Suppressor macrophage (primary cell): ENCODE measurements at places on chromosomes 5 and 9.

DNA sequence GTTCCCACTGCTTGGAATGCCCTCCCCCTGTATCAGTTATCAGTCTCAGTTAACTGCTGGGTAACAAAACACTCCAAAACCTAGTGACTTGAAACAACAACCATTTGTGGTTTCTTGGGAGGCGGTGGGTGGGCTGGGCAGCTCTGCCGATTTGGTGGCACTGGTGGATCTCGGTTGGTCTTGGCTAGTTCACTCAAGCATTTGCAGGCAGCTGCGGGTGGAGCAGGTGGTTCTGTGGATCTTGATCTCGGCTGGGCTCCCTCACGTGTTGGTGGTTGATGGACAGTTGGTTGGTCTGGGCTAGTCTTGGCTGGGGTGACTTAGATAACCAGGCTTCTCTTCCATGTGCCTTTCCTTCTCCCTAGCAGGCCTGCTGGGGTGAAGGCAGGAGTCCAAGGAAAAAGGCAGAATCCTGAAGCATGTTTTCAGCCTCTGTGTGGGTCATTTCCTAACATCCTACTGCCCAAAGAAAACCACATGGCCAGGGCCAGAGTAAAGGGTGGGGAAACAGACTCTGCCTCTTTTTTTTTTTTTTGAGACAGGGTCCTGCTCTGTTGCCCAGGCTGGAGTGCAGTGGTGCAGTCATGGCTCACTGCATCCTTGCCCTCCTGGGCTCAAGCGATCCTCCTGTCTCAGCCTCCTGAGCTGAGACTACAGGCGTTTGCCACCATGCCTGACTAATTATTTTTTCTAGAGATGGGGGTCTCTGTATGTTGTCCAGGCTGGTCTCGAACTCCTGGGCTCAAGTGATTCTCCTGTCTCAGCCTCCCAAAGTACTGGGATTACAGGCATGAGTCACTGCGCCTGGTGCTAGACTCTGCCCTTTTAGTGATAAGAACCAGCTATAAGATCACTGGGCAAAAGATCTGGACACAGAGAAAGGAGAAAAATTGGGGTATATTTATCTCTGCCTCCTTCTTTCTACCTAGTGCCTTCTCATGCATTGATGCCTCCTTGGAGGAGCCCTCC is 183.7 kb downstream of the RGS3 start:
- no peak for DNase-seq

DNA sequence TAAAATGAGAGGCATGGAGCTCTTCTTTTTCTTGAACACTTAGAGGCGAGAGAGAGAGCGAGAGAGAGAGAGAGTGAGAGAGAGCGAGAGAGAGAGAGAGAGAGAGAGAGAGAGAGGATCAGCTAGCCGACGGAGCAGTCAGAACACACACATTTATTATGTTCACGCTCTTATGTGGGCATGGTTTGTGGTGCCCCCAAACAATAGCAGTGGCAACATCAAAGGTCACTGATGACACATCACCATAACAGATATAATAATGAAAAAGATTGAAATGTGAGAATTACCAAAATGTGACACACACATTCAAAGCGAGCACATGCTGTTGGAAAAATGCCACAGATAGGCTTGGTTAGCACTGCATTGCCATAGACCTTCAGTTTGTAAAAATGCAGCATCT is 116.1 kb downstream of the KDM4C start:
- no peak for DNase-seq

- DNase-seq: peak; percentile 51
These were observed 13.1 kb downstream of the HRH2 start for GRCh38 chr5:175671013-175671412.

- DNase-seq: no peak
These were observed 86.6 kb downstream of the ZNF608 start for GRCh38 chr5:124659798-124660197.

DNA sequence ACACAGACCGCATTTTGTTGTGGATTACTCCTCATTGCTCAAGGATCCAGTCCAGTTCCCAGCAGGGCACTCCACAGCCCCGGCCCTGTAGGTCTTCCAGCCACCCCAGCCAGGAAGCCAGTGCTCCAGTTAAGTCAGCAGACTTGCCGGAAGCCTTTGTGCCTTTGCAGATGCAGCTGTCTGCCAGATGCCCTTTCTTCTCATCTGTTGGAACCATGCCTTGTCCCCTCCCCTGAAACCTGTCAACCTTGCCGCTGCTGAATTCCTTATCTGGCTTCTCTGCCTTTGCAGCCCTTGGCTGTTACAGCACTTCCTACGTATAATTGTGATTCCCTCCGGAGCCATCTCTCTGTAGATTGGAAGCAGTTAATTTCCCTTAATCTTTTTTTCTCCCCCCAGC is 28.4 kb downstream of the PSAT1 start:
- no peak for DNase-seq

DNA sequence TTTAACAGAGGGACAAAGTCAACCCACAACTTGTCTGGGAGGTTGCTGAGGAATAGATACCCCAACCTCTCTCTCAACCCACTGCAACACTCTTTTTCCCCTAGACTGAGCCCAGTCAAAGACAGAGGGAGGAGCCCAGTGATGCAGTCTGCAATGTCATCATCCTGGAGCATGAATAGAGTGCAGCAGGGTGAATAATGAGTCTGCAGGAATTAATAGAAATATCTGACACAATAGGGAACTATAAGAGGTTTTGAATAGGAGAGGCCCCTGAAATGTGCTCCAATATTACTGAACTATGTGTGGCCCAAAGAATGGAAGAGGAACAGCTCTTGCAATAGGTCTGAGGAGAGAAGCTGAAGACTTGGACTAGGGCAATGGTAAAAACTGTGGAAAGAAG is 59.1 kb downstream of the PDCD1LG2 start:
- peak; percentile 68 for DNase-seq

DNA sequence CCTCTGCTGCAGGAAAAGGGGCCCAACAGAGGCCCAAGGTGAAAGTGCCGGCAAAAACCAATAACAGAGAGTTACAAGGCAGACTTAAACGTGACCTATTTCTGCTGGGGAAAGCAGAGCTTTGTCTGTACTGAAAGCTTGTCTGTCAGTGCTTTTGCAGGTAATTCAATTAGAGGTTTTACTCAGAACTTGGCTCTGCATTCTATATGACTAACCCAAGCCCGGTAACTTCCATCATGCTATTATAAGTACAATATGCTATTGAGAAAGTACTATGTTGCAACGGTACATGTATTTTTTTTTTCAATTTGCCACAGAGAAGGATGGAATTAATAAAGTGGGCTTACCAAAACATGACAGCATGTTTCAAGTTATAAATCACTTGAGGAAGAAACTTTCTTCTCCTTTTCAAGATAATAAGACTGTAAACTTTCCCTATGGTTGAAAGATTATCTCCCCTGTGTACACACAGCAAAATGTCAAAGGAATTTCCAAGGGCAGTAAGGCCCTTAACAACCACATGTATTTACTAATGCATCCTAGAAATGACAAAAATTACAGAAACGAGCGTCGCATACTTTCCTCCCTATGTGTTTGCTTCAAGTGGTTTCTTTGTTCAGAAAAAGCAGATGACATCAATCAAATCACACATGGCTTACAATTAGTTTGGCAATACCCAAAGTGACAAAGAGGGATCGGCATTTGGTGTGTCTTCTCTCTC is 282.4 kb downstream of the EFNA5 start:
- peak; percentile 16 for DNase-seq

- no peak for DNase-seq
These were observed 194.9 kb upstream of the ZNF608 start for GRCh38 chr5:124941051-124942049.

GRCh38 chr5:12837592-12837991 is 933.3 kb upstream of the CTNND2 start:
- no peak for DNase-seq

GRCh38 chr5:98460536-98460935 is 312.9 kb upstream of the RGMB start:
- DNase-seq: no peak

DNA sequence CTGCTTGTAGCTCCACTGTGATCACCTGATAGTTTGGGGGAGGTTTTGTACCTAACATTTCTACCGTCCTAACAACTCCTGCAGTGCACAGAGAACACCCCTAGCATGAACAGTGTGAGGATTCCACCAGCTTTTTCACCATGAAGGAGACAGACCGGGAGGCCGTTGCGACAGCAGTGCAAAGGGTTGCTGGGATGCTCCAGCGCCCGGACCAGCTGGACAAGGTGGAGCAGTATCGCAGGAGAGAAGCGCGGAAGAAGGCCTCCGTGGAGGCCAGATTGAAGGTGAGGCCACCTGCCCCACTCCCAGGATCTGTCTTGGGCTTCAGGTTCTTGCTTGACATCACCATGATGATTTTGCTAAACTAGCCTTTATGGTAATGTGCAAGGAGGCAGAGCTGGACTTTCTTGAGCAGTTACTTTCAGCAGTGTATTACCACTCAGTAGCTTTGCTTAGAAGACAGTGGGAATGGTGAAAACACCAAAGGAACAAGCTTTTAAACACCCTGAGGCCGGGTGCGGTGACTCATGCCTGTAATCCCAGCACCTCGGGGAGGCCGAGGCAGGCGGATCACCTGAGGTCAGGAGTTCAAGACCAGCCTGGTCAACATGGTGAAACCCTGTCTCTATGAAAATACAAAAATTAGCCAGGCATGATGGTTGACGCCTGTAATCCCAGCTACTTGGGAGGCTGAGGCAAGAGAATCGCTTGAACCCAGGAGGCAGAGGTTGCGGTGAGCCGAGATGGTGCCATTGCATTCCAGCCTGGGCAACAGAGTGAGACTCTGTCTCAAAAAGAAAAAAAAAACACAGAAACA is 3.3 kb downstream of the EXOC3 start:
- no peak for DNase-seq

DNA sequence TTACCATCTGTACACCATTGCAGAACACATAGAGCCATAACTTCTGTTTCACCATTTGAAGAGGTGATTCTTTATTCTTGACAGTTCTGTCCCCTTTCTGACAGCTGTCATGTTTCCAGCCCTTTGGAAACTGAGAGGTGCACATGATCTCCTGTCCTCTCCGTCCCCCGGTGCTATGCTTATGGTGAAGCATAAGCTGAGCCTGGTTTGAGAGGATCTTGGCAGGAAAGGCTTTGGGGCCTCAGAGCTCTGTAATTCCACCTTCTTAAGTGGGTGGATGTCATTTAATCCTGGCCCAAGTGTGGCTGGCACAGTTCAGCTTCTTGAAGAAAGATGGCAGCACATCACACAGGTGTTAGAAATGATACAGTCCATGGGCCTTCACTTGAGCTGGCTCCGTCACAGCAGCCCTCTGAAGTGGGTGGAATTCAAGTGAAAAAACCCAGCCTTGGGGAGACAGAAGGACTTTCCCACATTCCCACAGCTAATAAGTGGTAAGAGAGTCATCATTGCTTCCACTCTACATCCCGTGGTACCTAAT is 30.7 kb upstream of the GRPEL2 start:
- DNase-seq: no peak

GRCh38 chr9:109600142-109600541 is 102.0 kb upstream of the PTPN3 start:
- no peak for DNase-seq

- DNase-seq: no peak
These were observed 109.6 kb downstream of the BAAT start for GRCh38 chr9:101274971-101275768.

- no peak for DNase-seq
These were observed 131.3 kb downstream of the GNA14 start for GRCh38 chr9:77516781-77517180.

DNA sequence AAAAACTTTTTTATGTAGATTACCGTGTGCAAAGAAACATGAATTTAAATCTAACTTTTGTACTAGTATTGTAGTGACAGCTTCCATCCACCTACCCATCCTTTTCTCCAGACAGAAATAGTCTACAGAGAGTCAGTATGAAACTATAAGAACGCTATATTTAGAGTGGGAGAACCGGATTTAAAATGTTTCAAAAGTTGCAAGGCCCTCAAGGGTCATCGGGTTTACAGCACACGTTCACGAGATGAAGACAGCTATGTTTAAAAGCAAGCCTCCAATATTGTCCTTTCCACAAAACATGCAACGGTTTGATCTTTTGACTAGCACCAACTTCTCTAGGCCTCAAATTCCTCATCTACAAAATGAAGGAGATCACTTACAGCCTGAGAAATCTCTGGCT is 139.9 kb downstream of the LPAR1 start:
- DNase-seq: no peak

DNA sequence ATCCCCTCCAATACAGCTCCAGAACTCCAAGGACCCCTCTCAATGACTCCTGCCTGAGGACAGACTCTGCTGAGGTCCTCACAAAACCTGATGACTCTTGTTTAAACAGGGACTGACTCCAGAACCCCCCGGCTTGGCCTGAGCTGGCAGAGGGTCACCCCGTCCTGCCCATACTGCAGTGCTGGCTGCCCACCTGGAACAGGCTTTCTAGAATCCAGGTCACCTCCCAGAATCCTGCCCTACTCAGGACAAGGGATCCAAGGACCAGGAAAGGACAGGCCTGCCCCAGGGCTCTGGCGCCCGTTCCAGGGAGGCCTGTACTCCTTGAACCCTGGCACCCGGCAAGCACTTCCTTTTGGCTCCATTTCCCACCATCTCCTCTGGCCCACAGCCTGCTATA is 22.2 kb downstream of the RALGDS start:
- no peak for DNase-seq

DNA sequence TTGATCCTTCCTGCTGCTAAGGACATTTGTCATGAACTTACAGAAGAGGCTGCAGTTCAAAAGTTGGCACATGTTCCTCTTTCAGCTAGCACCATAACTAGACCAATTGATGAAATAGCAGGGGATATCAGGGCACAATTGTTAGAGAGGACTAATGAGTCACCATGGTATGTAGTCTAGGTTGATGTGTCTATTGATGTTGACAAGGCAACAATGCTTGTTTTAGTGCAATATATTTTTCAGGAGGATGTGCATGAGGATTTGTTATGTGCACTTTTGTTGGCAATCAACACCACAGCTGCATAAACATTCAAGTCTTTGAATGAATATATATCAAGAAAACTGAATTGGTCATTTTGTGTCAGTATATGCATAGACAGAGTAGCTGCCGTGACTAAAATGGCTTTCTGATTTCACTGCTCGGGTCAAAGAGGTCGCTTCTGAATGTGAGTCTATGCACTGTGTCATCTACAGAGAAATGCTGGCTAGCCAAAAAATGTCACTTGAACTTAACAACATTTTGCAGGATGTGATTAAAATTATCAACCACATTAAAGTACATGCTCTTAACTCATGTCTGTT is 68.0 kb downstream of the FGF10 start:
- DNase-seq: no peak

DNA sequence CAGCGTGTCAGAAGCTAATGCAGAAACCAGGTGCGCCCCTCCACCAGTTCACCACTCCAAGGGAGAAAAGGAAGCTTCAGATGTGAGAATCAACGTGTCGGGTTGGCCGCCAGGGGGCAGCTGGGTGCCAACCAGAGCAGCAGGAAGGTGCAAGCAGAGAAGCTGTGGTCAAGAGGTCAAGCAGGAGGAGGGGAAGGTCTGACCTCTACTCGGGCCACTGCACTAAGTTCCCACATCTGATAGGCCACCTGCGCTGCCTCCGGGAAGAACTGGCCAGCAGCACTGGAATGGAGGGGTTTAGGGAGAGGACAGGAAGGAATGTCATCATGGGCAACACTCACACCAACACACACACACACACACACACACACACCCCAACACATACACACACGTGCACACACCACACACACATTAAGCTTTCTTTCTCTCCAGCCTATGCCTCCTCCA is 31.4 kb downstream of the ANXA6 start:
- peak; percentile 90 for DNase-seq

GRCh38 chr5:1156033-1156753 is 44.3 kb upstream of the SLC12A7 start:
- no peak for DNase-seq
